A549 treated with dexamethasone at 1 μM for 4 hours (cell line): ENCODE measurements at places on chromosomes 3 and 15. TPM values are rescaled to one million over a fixed set of nuclear protein-coding genes. Genes with fewer than 3 reads are reported as not detected.

The KCNH8 gene
- not detected in 5 replicates for total RNA-seq

The IGDCC3 gene
- 0.06 to 0.22 TPM (median 0.19 TPM) in 5 replicates for total RNA-seq

The GOLGA8Q gene
- 0.09 to 0.17 TPM in 2 of 5 replicates, not detected in the others for total RNA-seq

The GPR62 gene
- total RNA-seq: not detected in 5 replicates
